ENCODE measurements at places on chromosomes 6 and 20. TPM values are rescaled to one million over a fixed set of nuclear protein-coding genes. Genes with fewer than 3 reads are reported as not detected.

DNAH8 gene
- under 0.01 TPM for total RNA-seq

POM121L2 gene
- total RNA-seq = not detected

GTSF1L gene
- total RNA-seq = not detected

EPHA7 gene
- total RNA-seq = 0.32 TPM

ABHD16A gene
- 96.4 TPM for total RNA-seq

CCN2 gene
- 145 TPM for total RNA-seq

PBOV1 gene
- total RNA-seq = not detected

FAM83B gene
- total RNA-seq = 0.16 TPM

PTP4A1 gene
- total RNA-seq = 28.7 TPM

KIFC1 gene
- 2.7 TPM for total RNA-seq

WASF1 gene
- 2.5 TPM for total RNA-seq

VGLL2 gene
- total RNA-seq = not detected

GPSM3 gene
- total RNA-seq = 0.95 TPM

IL22RA2 gene
- not detected for total RNA-seq

PPIL6 gene
- 1.4 TPM for total RNA-seq

KLHDC3 gene
- total RNA-seq = 56.8 TPM

CFAP61 gene
- total RNA-seq = not detected

CLDN20 gene
- total RNA-seq = not detected

STK35 gene
- total RNA-seq = 18.5 TPM

OR2B6 gene
- not detected for total RNA-seq

HUS1B gene
- 0.43 TPM for total RNA-seq

DPPA5 gene
- total RNA-seq = not detected

C20orf141 gene
- total RNA-seq = not detected
